ENCODE measurements at places on chromosomes 1 and 21. TPM values are rescaled to one million over a fixed set of nuclear protein-coding genes. Genes with fewer than 3 reads are reported as not detected.

The TSPEAR gene
- total RNA-seq, result 4.1 TPM

DNA sequence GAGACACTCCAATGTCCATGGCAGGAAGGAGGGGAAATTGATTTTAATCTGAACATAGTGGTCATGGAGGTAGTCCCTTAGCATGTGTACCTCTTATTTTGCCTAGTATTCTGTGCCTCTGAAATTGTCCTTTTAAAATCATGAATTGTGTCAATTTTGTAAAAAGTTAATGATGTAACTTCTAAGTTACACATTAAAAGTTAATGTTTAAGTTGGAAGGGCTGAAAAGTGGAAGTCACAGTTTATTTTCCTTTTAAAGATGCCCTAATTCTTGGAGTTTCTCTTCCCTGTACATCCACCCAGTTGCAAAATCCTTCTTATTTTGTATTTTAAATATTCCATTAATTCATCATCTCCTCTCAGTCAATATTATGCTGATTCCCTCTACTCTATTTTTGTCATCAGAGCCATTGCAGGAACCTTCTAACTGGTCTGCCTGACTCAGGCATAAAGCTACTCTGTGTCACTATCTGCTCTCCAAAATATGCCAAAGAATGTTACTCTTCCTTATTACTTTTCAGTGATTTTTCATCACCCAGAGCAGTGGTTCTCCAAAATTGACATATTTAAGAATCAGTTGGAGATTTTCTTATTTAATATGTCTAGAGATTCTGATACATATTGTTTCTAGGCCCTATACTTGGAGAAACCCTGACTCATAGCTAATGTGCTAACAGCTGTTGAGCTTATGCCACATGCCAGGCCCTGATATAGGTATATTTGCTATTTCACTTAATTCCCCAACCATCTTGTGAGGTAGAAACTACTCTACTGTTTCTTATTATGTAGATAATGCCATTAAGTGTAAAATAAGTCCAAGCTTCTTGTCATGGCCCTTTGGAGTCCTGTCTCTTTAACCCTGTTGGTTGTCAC lies 5.1 kb downstream of the HOOK1 start:
- DNase-seq, result no peak

GRCh38 chr1:185566995-185567394 lies 167.2 kb upstream of the HMCN1 start:
- no peak for DNase-seq

The SUSD4 gene
- 12.9 TPM for total RNA-seq

DNA sequence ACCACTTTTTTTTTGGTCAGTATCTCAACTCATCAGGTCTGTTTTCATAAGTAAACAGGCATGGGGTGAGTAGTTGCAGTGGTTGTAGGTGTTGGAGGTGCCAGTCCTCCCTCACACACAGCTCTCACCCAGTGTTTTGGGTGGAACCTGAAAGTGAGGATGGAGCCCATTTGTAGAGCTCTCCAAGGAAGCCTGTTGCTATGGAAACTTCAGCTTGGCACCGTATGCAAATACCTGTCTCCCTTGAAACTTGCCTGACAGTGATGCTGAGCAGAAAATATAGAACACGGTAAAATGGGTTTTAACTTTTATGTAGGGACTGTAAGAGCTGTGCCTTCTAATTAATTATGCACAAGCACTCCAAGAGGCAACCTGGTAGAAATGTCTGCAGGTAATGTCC lies 214.1 kb downstream of the AJAP1 start:
- DNase-seq, result no peak

- no peak for DNase-seq
Observed at GRCh38 chr1:150875197-150876118, 941 bp downstream of the ARNT start.

The EPHA10 gene
- 0.49 TPM for total RNA-seq

- DNase-seq, result no peak
Observed at GRCh38 chr1:61797045-61797755, 54.9 kb downstream of the PATJ start.
